ENCODE measurements at places on chromosomes 7 and 10. TPM values are rescaled to one million over a fixed set of nuclear protein-coding genes. Genes with fewer than 3 reads are reported as not detected.

Gene UPK3BL1
- 9.8 TPM for total RNA-seq

Gene MYH16
- total RNA-seq: 1.7 TPM

Gene ZPBP
- total RNA-seq: 0.17 TPM

Gene TMEM243
- 11.0 TPM for total RNA-seq

Gene TMEM184A
- total RNA-seq: 15.1 TPM

Gene GRM3
- not detected for total RNA-seq

Gene CBX3
- 67.5 TPM for total RNA-seq

Gene CYP3A5
- total RNA-seq: not detected

Gene RSPH10B2
- not detected for total RNA-seq

Gene TACC2
- total RNA-seq: 41.7 TPM

Gene HOXA11
- 0.96 TPM for total RNA-seq

Gene TEX36
- not detected for total RNA-seq

Gene DHX32
- total RNA-seq: 53.7 TPM

Gene DNAJB12
- 57.7 TPM for total RNA-seq

Gene ZNRF2
- 13.1 TPM for total RNA-seq

Gene CC2D2B
- 0.33 TPM for total RNA-seq

Gene FAM171A1
- total RNA-seq: 25.2 TPM

Gene ASB10
- not detected for total RNA-seq

Gene CPED1
- 1.7 TPM for total RNA-seq

Gene TCERG1L
- 0.17 TPM for total RNA-seq

Gene ASIC3
- 0.33 TPM for total RNA-seq

Gene NPFFR1
- total RNA-seq: not detected

Gene HOXA13
- not detected for total RNA-seq

Gene IRF5
- 10.9 TPM for total RNA-seq

Gene IGFBP1
- under 0.01 TPM for total RNA-seq

Gene MET
- 112 TPM for total RNA-seq

Gene TMEM270
- total RNA-seq: not detected

Gene SRRM3
- 0.17 TPM for total RNA-seq

Gene TRIM73
- 1.8 TPM for total RNA-seq

Gene CUZD1
- total RNA-seq: 0.50 TPM

Gene PRPS1L1
- total RNA-seq: not detected

Gene NUTM2E
- 0.16 TPM for total RNA-seq

Gene GPER1
- total RNA-seq: 0.45 TPM

Gene HSPA12A
- total RNA-seq: 10.8 TPM

Gene SYT15B
- total RNA-seq: not detected

Gene PARP12
- total RNA-seq: 14.5 TPM

Gene SRGN
- 0.45 TPM for total RNA-seq

Gene UBN2
- 11.9 TPM for total RNA-seq

Gene EBLN1
- not detected for total RNA-seq

Gene OR2A5
- not detected for total RNA-seq
